ENCODE measurements at places on chromosomes 4 and X. TPM values are rescaled to one million over a fixed set of nuclear protein-coding genes. Genes with fewer than 3 reads are reported as not detected.

Gene NUDT11
- total RNA-seq = 18.8 TPM

Gene MSX1
- total RNA-seq = 4.1 TPM

Gene KANTR
- 50.6 TPM for total RNA-seq

Gene FAM9C
- total RNA-seq = not detected

Gene CHRDL1
- 36.6 TPM for total RNA-seq

Gene WWC2
- total RNA-seq = 48.1 TPM

Gene RAB9B
- total RNA-seq = 18.5 TPM

Gene RS1
- 39.0 TPM for total RNA-seq

Gene XAGE2
- not detected for total RNA-seq

Gene CLIC2
- 4.8 TPM for total RNA-seq

Gene TMEM31
- total RNA-seq = not detected

Gene USP17L11
- not detected for total RNA-seq

Gene RTL5
- total RNA-seq = 12.4 TPM

Gene ADH6
- total RNA-seq = not detected

Gene NDST4
- total RNA-seq = 2.6 TPM

Gene KLF8
- total RNA-seq = 11.3 TPM

Gene GPR173
- total RNA-seq = 26.3 TPM

Gene ANXA3
- 16.8 TPM for total RNA-seq

Gene PHEX
- 1.3 TPM for total RNA-seq

Gene PDCL2
- not detected for total RNA-seq

Gene FAM13A
- 84.9 TPM for total RNA-seq

Gene HEPH
- total RNA-seq = 55.7 TPM

Gene FAM47B
- not detected for total RNA-seq

Gene NAT8L
- total RNA-seq = 3.5 TPM

Gene HS6ST2
- total RNA-seq = 5.7 TPM

Gene AKAP4
- not detected for total RNA-seq

Data from camera-type eye (tissue), 1 donor.